HuH-7.5 (cell line): ENCODE measurements at places on chromosomes 12 and 14.

- DNase-seq, result no peak
Observed at GRCh38 chr12:75439930-75440329, 40.6 kb upstream of the GLIPR1 start.

DNA sequence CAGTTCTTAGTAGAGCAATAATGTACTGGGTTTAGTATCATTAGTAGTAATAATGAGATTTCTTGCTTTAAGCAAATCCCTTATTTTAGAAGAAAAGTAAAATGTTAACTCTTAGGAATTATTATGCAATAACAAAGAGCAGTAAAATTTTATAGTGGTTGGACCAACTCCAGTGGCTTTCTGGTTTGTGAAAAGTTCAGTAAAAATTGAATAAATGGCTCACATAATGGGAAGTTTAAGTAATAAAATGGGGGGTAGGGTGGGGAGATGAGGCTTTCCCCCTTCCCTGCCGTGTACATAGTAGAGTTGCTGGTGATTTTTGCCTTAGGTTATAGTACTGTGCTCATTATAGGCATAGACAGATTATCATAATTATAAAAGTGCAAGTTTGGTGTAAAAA, 250.5 kb upstream of the ATP2B1 start:
- DNase-seq, result no peak

GRCh38 chr12:129401572-129401971, 502.3 kb downstream of the TMEM132D start:
- DNase-seq, result no peak

DNA sequence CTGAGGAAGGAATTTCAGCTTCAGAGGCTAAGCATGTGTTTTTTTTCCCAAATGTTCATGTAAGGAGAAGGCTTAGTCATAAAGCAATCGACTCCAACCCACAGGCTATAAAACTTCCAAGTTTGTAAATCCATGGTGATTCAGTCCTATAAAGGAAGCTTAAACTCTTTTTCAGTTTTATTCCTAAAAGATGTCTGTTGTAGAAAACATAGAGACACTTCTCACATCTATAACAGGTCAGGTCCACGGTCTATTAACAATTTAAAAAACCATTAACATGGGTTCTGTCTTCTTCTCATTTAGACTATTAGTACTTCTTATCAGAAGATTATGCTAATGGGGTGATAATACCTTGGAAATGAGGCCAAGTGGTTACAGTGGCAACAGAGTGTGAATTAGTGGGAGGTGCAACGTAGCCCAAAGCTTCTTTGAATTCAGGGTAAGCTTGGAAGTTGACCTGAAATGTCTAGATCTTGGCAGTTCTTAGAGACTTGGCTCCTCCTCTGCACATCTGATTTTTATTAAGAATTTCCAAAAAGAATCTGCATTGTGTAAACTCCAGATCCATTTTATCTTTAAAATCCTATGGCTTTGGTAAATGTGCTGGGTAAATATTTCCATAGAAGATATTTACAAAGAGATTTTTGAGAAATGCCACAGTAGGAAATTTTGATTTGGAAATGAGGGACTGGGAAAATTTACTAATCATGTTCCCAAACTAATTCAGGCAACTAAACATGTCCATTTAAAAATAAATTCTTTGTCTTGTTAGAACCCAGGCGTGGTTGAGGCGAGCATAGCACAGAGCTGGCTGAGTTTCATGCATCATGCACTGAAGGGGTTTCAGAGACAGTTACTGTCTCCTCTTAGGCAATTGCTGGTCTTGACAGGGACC, 86.4 kb downstream of the EML1 start:
- no peak for DNase-seq
